NCI-H2081 treated with DMSO at 0.1 percent for 48 hours (cell line): ENCODE measurements at places on chromosomes 13 and 19.
A peak's percentile ranks its signal among the peaks of the same experiment; 100 is the strongest.

- DNase-seq, result no peak
Measured at GRCh38 chr13:112905990-112906641, 62.9 kb upstream of the MCF2L start.

GRCh38 chr19:17834350-17835181, 13.2 kb downstream of the JAK3 start:
- no peak for DNase-seq

GRCh38 chr13:78636495-78636894, 22.5 kb downstream of the OBI1 start:
- DNase-seq, result no peak

GRCh38 chr13:95833719-95834118, 156.8 kb downstream of the DNAJC3 start:
- no peak for DNase-seq

- no peak for DNase-seq
Measured at GRCh38 chr19:30529876-30530275, 157.7 kb downstream of the ZNF536 start.

DNA sequence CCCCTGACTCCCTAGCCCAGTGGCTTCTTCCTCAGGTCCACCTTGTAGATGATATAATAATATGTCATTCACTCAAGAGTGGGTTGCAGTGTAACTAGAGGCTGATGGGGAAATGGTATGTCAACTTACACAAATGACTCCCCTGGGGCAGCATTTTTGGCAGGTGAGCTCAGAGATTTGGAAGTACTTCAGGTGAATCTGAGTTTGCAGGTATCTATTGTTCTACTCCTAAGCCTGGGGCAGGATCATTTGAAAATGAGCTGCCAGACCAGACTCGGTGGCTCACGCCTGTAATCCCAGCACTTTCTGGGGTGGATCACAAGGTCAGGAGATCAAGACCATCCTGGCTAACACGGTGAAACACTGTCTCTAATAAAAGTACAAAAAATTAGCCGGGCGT, 11.6 kb upstream of the CNMD start:
- no peak for DNase-seq

GRCh38 chr13:98192008-98192407, 14.9 kb upstream of the RNF113B start:
- no peak for DNase-seq

GRCh38 chr13:26679411-26680122, 81.0 kb downstream of the GPR12 start:
- no peak for DNase-seq

GRCh38 chr13:83221256-83221655, 661.0 kb downstream of the SLITRK1 start:
- DNase-seq, result no peak

DNA sequence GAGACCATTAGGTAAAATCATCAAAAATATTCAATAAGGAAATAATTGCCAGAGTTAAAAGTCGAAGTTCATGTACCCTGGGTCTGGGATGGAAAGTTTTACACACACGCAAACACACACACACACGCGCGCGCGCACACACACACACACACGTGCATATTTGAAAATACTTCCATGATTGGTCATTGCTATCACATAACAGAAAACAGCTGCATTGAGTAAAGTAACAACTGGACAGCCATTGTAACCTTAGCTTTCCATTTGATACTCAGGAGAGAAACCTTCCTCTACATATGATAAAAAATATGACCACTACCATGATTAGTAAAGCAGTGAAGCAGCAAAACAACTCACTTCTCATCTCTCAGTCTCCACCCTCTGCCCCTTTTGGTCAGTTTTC, 490.0 kb upstream of the SGCG start:
- no peak for DNase-seq

GRCh38 chr13:45413826-45414307, 4.3 kb downstream of the SLC25A30 start:
- DNase-seq, result no peak

DNA sequence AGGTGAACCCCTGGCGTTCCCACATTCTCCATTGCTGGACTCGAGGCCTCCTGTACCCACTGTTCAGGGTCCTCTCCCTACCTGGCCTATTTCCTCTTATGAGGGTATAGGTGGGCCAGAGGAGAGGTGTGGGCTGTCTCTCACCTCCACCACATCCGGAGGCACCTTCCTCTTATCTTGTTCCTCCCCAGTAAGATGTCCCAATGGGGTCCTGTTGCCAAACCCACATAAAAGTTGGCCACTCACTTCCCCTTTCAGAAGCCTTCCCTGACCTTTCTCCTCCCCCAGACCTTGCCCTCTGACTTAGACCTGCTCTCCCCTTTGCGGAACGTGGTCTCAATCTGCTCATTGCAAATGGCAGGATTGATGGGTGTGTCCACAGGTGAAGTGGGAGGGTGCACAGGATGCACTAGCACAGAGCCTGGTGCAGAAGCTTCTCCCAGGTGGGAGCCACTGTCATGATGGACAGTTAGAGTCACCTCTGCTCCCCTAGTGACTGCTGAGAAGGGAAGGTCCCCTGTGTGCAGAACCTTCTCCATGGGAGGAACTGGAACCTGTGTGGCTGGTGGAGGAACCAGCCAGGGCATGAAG, 1.3 kb downstream of the CYP4F3 start:
- no peak for DNase-seq

DNA sequence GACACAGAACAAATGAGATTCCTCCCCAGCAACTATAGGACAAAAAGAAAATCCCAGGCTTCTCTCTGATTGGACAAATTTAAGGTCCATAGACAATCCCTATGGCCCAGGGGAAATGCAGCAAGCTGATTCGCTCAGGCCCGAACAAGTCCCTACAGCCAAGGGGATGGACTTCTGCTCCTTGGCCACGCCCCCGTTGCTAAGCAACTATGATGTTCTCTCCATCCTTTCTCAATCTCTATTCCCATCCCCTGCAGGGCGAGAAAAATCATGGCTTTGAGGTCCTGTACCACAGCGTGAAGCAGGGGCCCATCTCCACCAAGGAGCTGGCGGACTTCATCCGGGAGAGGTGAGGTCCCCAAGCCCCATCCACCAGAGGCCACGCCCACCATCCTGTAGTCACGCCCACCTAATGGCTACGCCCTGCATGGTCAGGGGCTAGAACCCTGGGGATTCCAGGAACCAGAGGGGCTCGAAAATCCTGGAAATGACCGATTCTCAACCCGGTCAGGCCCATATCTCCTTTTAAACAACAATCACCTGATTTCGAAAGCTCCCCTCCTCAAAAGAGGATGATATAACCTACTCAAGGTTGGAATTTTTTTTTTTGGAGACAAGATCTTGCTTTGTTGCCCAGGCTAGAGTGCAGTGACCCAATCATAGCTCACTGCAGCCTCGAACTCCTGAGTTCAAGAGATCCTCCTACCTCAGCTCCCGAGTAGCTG, 11.4 kb downstream of the FCHO1 start:
- no peak for DNase-seq

DNA sequence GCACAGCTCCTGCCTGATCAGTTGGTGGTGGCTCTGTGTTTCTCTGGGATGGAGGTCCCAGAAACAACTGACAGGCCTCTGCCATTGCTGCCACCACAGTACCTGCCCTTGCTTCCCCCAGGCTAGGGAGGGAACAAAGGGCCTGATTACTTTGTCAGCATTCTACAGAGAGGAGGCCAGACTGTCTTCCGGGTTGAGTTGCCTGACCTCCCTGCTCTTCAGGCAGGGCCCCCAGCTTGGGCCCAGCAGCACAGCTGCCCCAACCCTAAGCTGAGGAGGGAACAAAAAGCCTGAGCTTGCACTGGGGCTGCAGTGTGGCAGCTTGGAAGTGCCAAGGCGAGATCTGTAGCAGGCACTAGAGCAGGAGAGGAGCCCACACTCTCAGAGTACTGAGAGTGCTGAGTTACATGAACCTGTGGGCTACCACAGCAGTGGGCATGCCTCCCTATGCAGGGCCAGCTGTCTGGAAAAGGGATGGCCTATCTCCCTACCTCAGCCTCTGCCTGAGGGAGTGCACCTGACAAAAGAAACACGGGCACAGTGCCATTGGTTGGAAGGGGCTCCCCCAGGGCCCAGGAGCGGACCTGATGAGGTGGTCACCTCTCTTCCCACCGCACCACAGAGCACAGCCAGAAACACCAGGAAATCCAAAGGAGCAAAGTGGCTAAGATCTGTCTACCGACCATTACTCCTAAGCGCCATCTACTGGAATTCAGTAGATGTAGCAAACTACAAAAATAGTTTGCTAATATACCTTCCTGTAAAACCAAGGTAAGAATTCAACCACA, 24.4 kb downstream of the SLC25A15 start:
- no peak for DNase-seq

DNA sequence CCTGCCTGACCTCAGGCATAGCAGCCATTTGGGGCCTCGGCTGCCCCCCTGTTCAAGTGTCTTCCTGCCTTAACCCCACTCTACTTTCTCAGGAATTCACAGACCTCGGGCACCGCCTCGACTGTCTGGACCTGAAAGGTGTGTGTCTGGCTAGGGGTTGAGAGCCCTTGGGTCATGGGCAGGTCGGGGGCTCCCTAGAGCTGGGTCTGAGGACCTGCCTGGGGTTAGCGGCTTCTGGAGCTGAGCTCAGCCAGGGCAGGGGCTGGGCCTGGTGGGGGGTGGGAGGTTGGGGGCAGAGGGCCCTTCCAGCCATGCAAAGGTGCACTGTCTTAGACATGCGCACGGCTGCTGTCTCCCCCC, 20.7 kb downstream of the NKPD1 start:
- no peak for DNase-seq

GRCh38 chr19:11560404-11561051, 1.5 kb upstream of the ELOF1 start:
- peak; percentile 15 for DNase-seq

DNA sequence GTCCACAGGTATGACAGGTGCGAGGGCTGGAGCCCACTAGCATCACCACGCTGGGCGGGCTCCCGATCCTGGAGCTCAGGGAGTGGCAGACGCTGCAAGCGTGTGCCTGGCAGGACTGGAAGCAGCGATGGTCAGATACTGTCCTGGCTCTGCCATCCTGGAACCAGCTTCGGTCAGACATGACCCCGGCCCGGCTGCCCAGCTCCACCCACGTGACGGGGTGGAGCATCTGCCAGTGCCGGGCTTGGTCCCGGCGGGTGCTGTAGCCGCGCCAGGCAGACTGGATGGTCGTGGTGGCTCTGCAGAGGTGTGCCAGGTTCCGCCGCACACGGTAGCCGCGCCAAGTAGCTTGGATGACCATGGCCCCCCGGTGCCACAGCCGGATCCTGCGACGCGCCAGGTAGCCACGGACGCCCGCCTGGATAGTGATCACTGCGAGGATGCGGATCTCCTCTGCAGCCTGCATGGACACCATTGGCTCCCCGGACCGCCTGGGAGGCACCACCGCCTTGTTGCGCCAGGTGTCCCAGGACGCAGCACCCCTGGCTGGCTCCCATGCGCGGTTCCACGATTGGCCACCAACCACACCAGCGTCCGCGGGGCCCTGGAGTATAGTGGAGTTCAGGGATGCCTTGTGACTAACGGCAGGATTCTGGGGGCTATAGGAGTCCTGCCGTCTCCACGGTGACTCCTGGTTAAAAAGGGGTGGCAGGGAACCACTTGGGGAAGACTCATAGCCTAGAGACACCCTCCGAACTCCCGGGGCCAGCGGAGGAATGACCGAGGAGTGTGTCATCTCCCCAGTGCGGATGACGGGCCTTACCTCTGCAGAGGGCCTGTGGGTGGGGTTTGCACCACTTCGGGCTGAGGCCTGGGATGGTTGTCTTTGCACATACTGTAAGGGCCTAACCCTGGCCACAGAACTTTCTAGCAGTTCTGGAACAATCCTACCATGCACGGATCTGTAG, 16.5 kb downstream of the IQCN start:
- no peak for DNase-seq

DNA sequence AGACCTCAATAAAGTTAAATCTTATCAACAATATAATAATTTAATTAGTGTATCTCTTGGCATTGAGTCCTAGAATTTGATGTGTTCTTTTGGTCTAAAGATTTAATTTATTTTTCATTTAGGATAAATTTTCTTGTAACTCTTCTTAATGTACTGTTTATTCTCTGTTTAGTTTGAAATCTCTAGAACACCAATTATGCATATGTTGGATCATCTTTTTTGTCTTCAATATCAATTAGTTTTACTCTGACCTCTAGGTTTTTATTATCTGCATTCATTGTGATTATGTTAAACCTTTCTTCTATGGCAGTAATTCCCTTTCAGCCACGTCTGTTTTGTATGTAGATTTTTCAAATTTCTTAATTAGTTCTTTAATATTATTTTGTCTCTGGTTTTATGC, 93.8 kb upstream of the ARHGEF7 start:
- DNase-seq, result no peak

DNA sequence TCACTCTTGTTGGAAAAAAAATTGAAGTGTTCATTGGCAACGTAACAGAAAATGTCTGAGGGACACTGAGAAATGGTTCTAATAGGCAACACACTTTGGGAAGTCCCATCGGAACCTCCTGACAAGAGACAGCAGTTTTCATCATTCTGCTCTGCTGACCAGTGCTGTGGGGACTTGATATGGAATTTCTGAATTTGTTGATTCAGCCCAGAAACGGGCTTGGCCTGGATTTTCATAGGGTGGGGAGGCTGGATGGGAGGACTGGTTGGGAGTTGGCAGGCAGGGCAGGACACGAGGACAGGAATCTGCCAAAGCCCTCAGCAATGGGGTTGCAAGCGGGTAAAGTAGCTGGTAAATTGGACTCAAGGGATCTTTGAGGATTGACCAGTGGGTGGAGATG, 96.5 kb downstream of the DCT start:
- no peak for DNase-seq

- no peak for DNase-seq
Measured at GRCh38 chr13:21673539-21673788, 2.6 kb downstream of the FGF9 start.

DNA sequence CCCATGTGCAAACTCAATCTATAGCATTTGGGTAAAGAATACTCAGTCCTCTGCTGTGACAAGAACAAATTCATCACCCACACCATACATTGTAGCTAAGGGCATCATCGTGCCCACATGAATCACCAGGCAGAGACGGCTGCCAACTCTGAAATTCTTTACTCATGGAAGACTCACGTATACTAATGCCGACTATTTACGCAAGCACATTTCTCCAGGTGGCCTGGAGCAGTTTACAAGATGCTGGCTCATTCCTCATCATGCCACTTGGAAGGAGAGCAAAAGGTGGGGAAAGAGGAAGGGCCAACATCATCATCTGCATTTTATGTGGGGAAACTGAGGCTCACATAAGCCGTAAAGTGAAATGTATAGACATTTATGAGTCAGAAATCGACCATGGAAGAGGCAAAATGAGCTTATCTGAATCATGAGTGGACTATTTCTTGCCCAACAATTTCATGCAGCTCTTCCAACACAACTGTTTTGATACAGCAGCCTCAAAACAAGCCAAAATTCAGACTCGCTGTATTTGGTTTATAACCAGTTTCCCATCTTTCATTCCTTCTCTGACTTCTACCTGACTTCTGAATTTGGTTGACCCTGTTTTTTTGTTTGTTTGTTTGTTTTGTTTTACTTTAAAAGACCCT, 213.9 kb upstream of the SERP2 start:
- DNase-seq, result no peak

- peak; percentile 2 for DNase-seq
Measured at GRCh38 chr19:7294558-7295212, 471 bp upstream of the INSR start.

GRCh38 chr19:33268162-33268991, 34.0 kb downstream of the CEBPA start:
- DNase-seq, result no peak
